ENCODE measurements at places on chromosomes 16 and 17. TPM values are rescaled to one million over a fixed set of nuclear protein-coding genes. Genes with fewer than 3 reads are reported as not detected.

SPATA32 gene
- 0.11 TPM for total RNA-seq

ARSG gene
- 1.9 TPM for total RNA-seq

KRTAP4-9 gene
- total RNA-seq = not detected

MRPL45 gene
- 63.3 TPM for total RNA-seq

CDH3 gene
- 0.68 TPM for total RNA-seq
